ENCODE measurements at places on chromosomes 7 and 10.
A peak's percentile ranks its signal among the peaks of the same experiment; 100 is the strongest.

DNA sequence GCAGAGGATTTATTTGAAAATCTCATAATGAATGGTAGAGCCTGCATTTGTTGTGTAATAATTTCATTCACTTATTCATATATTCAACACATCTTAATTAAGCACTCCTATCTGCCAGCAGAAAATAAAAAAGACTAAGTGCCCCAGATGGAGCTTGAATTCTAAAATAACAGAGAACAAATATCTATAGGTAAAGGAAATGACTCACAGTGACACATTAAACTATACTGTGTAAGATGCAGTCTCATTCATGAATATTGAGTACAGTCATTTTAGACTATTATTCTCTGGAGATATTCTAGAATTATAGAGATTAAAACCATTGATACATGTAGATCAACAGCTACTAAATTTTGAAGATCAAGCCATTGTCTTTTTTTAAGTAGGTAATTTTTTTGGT lies 72.1 kb downstream of the PTPRZ1 start:
- DNase-seq: no peak

DNA sequence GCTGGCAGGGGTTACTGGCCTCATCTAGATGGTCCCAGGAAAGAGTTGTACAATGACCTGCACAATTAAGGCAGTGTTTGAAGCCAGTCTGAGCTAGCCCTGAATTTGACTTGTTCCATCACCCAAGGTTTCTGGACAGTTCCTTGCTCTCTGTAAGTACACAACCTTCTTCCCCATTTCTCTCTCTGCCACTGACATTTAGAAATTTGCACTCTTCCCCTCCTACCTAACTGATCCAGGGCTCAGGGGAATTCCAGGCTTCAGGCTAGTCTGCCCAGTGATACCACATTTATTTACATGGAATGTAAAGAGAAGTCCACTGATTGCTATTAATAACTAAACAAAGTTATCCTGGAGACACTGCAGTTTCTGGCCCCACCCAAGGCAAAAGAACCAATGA lies 139.0 kb upstream of the GPR26 start:
- DNase-seq: no peak

GRCh38 chr10:7071421-7071820 lies 339.4 kb downstream of the SFMBT2 start:
- no peak for DNase-seq

DNA sequence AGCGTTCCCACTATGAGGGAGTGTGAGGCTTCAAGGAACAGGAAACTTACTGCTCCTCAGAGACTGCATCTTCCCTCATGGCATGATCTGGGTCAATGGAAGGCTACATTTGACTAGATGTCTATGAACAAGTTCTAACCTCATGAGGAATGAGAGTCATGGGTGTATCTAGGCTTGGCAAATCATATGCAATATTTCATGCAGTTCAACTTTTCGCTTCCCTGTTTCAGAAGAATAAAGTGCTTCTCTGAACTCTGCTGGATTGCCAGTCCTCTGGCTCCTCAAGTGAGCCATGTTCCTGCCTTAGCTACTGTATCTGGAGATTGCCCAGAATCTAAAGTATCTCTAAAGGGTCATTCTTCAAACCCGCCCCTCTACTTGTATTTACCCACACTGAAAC lies 54.3 kb upstream of the SEMA3A start:
- no peak for DNase-seq

GRCh38 chr7:132424821-132425724 lies 151.2 kb downstream of the PLXNA4 start:
- no peak for DNase-seq

GRCh38 chr10:29471544-29471859 lies 163.3 kb downstream of the SVIL start:
- DNase-seq: no peak

DNA sequence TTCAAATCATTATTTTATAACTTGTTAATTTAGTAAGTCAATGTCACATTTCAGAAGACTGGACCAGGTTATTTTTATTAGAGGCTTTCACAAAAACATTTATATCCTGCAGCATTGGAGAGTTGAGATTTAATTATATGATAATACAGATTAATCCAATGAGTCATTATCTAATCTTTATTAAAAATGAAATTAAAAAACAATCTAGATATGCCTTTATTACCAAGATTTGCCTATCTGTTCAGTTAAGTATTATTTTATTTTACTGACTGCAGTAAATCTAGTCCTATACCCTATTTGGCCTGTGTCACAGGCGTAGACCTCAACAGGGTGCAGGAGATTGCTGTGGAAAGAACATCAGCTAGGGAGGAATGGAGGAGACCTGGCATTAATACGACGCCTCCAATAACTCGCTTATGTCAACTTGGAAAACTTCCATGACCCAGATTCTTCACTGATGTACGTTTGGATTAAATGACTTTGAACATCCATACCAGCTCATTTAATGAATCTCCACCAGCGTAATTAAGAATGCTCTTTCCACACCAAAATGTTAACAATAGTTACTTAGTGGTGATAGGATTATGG lies 18.2 kb downstream of the PAXIP1 start:
- no peak for DNase-seq

DNA sequence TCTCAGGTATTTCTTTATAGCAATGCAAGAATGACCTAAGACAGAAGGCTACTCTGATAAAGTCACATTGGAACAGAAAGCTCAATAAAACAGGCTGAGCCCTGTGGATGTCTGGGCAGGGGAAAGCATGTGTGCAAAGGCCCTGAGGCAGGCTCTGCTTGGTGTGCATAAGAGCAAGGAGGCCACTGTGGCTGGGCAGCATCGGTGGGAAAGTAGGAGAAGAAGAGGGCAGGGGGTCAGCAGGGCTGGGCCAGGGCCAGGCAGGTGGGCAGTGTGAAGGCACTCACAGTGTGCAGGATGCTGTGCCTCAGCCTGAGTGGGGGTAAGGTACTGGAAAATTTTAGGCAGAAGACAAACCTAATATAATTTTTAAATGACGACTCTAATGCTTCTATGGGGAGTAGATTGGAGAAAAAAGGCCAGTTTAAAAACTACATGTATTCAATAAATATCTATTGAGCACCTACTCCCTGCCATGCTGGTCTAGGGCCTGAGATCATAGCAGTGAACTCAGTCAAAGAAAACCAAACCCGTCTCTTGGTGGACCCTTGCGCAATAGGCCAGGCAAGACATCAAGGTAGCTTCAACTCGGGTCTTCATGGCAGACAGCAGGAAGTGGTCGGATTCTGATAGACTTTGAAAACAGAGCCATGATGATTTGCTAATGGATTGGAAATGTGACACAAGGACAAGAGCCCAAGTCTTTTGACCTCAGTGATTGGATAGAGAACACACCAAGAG lies 572.3 kb downstream of the TCERG1L start:
- no peak for DNase-seq

- DNase-seq: no peak
These were observed 71.4 kb downstream of the SEC61G start for GRCh38 chr7:54687462-54688212.

GRCh38 chr10:123891144-123892071 lies at the start of gene CPXM2:
TSS of gene CPXM2 (minus strand) at chr10:123891807. CDS start at chr10:123891659, 148 bp downstream.
- DNase-seq: no peak

DNA sequence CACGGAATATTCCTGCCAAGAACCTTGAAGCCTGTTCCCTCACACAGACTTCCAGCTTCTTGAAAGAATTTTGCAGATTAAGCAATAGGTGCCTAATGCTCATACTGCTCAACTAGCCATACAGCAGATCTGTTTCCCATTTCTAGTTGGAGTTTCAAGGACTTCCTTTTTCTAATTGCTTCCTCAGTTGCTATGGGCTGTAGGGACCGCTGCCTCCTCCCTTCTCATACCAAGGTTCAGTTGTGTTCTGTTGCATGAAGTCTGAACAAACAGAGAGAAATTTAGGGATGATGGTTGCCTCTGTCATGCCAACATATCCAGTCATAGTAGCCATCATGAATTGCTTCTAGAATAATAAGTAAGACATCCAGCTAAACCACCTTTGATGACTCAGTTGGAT lies 6.8 kb downstream of the ITGA8 start:
- no peak for DNase-seq

- no peak for DNase-seq
These were observed 34.5 kb upstream of the MEOX2 start for GRCh38 chr7:15720849-15721471.

DNA sequence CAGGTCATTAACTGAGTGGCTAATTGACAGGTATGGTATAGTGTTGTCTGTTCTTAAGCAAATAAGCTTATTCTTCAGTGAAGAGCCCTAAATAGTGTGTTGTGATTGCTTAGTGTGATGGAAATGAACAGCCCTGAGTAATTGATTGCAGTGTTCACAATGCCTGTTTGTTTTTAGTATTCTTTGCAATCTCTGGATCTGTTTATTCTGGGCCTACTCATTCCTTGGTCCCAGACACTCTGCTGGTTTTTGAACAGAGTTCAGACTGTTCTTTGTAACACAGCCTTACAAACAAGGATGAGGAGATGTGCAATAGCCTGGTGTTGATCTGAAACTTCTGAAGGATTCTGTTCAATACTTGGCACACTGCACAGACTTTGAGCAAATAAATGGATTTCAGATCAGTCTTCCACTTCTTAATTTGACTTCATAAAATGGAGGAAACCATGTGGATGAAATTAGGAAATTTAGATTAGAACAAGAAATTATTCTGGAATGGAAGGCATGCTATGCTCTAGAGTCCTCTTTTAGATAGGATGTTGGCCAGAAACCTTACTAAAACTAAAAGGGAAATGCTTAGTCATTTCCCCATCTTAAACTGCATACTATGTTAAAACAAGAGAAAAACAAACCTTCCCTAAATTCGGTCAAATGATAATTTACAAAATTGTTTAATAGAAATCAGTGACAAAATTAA lies 444.2 kb upstream of the SEMA3D start:
- peak; percentile 1 for DNase-seq

- DNase-seq: no peak
These were observed 195.4 kb upstream of the PLXDC2 start for GRCh38 chr10:19620811-19621210.

All from frontal cortex (tissue), 4 donors.